Stimulated activated CD8-positive, alpha-beta memory T cell treated with anti-CD3 and anti-CD28 coated beads, Interleukin-2, amount 100 ng/mL, for 48 hours (primary cell): ENCODE measurements at places on chromosomes 4 and X.

DNA sequence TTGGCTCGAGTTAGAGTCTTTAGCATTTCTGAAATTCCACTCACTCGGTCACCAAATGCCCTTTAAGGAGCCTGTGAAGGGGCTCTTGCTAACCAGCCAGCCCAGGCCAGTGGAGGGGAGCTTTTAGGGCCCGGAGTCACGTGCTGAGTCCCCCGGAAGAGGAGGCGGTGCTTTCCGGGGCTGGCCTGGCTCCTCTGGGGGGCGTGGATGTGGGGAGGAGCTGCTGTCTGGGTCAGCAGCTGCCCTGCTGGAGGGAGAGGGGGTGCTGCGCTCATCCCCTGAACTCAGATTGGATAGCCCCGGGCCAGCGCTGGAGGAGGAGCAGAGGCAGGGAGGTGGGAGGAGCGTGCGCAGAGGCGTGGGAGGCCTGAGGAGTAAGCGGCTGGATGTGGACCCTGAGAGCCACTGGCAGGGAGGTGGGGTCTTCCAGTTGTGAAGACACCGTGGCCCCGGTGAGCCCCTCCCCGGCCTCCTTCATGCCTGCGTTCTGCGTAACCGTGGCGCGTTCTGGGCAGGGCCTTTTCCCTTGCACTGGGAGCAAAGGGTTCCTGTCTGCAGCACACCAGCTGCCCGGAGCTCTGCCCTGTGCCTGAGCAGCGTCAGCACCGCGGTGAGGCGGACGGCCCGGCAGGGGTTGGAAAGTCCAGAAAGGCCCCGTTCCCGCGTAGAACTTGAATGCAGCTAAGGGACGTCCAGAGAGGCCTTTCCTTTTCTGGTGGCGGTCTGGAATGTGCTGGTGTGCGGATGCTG, 19.7 kb downstream of the MAEA start:
- DNase-seq, result peak; percentile 57

DNA sequence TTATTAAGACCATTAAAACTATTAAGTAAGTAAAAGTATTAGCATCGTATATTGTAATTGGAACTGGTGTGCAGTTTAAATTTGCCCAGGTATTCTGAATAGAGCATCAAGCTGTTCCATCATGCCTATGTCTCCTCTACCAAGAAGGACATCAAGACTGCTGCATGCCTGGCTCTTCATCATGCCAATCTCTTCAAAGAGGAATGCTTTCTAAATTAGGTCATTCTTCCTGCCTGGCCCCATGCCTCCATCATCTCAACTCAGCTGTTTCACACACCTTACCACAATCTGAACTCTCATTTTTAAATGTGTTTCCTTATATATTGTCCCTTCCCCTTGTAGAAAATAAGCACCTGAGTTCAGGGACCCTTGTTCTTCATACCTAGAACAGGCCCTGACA, 270.5 kb upstream of the PPARGC1A start:
- no peak for DNase-seq

DNA sequence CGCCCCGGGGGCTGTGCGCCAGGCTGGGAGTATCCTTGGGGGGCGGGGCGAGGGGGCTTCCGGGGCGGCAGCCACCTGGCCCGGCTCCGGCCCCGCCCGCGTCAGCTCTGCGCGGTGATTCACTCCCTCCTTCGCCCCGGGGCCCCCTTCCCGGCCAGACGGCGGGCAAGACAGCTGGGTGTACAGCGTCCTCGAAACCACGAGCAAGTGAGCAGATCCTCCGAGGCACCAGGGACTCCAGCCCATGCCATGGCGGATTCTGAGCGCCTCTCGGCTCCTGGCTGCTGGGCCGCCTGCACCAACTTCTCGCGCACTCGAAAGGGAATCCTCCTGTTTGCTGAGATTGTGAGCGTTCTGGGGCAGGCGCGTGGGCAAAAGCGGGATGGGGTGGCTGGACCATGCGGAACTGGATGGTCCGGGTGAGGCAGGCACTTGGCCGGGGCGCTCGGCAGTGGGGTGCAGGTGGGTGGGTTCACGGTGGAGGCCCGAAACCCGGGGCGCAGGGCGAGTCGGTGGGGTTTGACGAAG, at the start of gene PLP2:
PLP2 (plus strand) TSS at position 147 of the 528 bp plus-strand sequence; CDS start at position 250, 103 bp downstream.
- DNase-seq, result peak; percentile 71

DNA sequence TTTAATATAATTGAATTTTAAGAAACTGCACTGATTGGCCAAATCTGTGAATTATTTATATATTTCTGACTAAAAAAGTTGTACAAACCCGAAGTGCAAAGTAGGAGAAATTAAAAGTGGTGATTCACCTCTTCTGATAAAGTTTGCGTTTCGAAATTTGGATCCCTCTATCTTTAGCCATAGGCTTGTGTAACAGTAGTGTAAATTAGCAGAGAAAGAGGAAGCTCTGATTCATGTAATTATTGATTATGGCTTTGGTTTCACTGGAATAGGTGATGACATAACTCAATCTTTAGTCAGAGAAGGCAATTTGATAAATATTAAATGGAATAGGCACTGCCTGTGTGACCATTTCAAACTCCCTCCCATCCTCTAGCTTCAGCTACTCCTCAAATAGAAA, 717.8 kb upstream of the PCDH7 start:
- no peak for DNase-seq

DNA sequence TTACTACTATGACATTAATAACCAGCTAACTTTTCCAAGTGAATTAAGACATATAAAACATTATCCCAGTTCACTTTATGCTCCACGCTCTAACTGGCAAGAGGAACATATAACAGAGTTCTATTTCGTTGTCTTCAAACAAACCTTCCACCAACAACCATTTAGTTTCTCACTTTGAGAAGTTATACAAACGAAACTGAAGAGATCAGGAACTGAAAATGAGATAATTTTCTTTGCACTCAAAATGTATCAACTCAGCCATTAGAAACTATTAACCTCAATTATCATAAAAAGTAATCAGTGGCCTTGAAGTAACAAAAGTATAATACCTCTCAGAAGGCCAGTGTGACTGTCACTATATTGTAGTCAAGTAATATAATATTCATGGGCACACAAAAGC, 70.1 kb downstream of the CHM start:
- no peak for DNase-seq

DNA sequence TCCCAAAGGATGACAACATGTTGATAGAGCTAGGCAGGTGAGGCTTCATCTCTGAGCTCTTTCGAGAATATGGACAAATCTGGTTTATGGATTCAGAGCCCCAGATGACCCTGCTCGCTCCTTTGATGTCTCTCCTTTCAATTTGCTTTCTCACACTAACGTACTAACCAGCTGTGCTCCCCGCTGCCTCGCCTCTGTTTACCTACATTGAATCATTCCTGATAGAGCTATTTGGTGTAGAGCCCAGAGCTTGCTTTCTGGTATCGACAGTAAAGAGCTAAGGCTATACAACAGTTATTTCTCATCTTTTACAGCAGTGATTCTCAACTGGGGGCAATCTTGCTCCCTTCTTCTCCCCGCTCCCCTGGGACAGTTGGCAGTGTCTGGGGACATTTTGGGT, 8.9 kb upstream of the PHKA2 start:
- no peak for DNase-seq
